ENCODE measurements at places on chromosomes 5 and 9. TPM values are rescaled to one million over a fixed set of nuclear protein-coding genes. Genes with fewer than 3 reads are reported as not detected.
A peak's percentile ranks its signal among the peaks of the same experiment; 100 is the strongest.

Gene REEP2
- 7.4 TPM for total RNA-seq

Gene TUSC1
- 25.1 TPM for total RNA-seq

Gene SPRY4
- 3.1 TPM for total RNA-seq

DNA sequence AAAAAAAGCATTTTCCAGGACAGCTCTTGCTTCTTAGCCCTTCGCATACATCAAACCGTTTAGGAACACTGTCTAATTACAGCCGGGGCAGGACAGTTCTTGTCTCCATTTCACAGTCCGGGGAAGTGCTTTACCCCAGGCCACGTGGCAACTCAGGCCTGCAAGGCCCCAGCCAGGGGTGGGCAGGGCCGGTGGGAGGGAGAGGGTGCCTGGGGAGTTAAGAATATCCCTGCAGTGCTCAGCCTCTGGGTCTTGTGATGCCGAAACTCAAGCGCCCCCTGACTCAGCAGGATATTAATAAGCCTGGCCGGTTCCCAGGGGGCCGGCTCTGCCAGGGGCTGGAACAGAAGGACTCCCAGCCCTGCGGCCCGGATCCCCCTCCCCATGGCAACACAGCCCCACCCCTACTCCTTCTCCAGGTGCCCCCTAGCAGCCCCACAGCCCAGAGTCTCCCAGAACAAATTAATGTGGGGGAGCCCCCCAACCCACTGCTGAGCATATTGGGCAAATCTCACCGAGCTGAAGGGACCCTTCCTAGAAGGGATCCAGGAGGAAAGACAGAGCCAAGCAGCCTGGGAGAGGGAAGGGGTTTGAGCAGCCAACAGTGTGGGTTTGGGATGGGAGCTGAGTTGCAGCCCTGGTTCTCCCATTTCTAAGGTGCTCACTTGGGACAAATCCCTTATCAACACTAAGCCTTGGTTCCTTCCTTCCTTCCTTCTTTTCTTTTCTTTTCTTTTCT, 45.3 kb downstream of the PLPP7 start:
- no peak overlapping the region for H3K27ac ChIP-seq
- H3K4me1 ChIP-seq = no peaks in the 10 kb centered on the region
- H3K27me3 ChIP-seq = no peaks in the 10 kb centered on the region
- H3K36me3 ChIP-seq = no peaks in the 10 kb centered on the region
- H3K4me3 ChIP-seq = no peak overlapping the region
- DNase-seq = no peak

DNA sequence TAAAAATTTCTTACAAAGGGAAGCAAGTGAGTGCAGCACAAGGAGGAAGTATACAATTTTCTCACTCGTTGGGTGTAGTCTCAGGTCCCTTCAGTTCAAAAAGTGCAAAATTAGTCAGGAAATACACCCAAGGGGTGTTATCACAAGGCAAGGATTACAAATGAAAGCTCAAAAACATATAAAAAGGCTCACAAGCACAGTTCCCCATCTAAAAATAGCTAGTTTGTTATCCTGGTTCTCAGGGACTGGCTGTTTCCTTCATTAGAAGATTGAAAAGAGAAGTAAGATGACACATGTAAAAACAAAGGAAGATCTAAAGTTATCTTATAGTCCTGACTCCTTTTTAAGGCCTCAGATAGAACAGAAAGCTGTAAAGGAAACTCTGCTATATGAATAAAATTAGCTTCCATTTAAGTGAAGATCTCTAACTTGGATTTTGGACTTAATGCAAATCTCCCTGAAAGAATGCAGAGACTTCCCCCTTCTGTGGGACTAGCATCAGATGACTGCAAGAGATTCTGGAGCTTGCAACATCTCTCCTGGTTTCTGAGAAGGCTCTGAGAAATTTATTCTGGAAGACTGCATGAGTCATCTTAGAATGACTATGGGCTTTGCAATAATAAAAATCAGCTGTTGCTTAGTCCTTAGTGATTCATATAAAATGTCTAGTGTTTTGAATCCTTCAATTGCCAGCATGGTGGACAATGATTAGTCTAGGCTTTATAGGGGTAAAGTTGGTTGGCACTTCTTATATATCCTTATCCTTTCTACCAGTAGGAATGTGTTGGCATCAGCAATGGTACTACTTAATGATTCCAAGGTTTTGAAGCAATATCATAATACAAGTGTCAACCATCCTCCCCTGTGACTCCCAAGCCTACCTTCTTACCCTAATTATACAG, 25.4 kb downstream of the DAB2 start:
- H3K27ac ChIP-seq = peak overlapping the region; percentile 88
- H3K36me3 ChIP-seq = no peaks in the 10 kb centered on the region
- no peaks in the 10 kb centered on the region for H3K27me3 ChIP-seq
- H3K4me1 ChIP-seq = peaks cover 18% of the 10 kb centered on the region
- H3K4me3 ChIP-seq = no peak overlapping the region
- no peak for DNase-seq

DNA sequence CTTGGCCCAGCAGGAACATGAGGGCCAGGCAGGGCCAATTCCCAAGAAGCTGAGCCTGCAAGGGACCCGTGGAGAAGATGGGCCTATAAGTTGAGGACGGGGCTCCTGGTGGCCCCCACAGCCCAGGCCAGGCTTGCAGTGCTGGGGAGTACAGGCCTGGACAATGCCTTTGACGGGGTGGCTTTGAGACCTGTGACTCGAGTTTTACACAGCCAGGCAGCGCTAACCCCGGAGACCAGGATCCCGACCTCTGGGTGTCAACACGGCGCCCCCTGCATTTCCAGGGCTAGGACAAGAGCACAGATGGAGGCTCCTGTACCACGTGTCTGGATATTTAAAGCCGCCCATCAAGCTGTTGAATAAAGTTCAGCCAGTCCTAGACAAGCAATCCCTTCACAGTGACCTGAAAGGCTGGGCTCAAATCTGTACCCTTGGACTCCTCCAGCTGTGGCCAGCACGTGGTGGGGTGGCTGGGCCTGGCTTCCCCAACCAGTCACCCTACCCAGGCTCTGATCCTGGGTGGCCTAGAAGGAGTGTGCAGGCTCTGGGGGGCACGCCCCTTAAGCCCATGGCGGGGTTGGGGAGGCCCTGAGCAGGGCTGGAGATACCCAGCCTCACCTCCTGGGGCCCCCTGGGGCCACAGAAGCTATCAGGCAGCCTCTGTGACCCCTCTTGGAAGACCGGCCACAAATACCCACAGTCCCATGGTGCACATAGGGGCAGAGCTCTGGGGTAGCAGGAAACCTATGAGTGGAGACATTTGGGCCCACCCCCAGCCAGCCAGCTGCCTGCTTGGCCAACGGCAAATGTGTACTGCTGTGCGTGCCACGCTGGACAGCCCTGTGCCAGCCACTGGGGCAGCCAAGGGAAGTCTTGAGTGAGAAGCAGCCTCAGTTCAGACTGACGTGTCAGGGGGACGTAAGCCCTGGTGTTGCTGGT, 88.7 kb downstream of the NTNG2 start:
- DNase-seq = no peak
- H3K4me1 ChIP-seq = no peaks in the 10 kb centered on the region
- no peak overlapping the region for H3K4me3 ChIP-seq
- no peaks in the 10 kb centered on the region for H3K27me3 ChIP-seq
- no peaks in the 10 kb centered on the region for H3K36me3 ChIP-seq
- H3K27ac ChIP-seq = no peak overlapping the region

- H3K27me3 ChIP-seq = no peaks in the 10 kb centered on the region
- no peak overlapping the region for H3K27ac ChIP-seq
- DNase-seq = no peak
Observed at GRCh38 chr5:31593665-31594064, 45.3 kb upstream of the PDZD2 start.

GRCh38 chr5:67361932-67362729, 165.5 kb upstream of the CD180 start:
- H3K27ac ChIP-seq = no peak overlapping the region
- no peak for DNase-seq
- H3K36me3 ChIP-seq = no peaks in the 10 kb centered on the region
- no peaks in the 10 kb centered on the region for H3K27me3 ChIP-seq
- H3K4me1 ChIP-seq = no peaks in the 10 kb centered on the region

DNA sequence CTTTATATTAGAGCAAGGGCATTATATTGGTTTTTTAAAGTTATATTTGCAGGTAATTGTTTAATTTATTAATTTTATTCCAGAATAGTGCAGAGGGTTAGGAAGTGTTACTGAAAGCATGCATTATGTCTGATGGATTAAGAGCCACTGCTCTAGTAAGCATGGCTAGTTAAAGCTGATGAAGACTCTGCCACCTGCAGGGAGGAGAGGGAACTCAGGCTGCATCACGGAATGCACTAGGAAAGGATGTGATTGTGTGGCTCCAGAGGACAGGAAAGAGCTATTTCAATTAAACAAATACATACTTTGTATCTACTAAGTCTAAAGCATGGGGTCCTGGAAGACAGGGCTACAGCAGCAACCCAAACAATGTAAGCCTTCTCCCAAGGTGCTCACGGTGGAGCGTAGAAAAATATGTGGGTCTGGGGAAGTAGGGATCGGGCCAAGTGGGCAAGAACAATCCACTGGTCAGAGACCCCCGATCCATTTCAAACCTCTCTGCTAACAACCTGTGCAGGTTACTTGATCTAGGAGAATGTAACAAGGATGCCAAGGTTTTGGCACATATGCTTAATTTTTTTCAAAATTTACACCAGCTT, 15.3 kb upstream of the GRXCR2 start:
- H3K4me3 ChIP-seq = no peak overlapping the region
- no peak overlapping the region for H3K27ac ChIP-seq
- H3K4me1 ChIP-seq = no peaks in the 10 kb centered on the region
- H3K36me3 ChIP-seq = no peaks in the 10 kb centered on the region
- no peak for DNase-seq
- no peaks in the 10 kb centered on the region for H3K27me3 ChIP-seq

DNA sequence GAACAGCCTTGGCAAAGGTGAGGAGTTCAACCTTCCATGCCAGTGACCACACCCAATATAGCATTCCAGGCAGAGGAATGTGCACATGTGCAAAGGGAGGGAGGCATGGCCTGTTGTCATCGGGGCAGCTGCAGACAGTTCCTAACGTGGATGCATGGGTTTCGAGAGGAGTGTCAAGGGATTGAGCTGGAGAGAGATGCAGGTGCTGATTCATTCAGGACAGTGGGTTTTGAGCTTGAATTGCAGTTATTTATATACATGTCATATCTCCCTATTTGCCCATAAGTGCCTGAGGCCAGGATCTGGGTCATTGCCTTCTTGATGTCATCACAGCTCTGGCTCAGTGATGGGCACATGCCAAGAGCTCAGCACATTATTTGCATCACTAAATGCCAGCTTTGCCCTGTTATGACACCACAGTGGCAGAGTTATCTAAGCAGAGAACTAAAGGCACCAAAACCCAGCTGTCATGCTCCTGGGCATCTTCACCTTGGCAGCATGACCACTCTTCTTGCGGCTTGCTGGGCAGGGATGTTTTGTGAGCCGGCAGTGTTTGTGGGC, 278.0 kb downstream of the NTRK2 start:
- H3K27me3 ChIP-seq = no peaks in the 10 kb centered on the region
- no peak for DNase-seq
- H3K4me3 ChIP-seq = no peak overlapping the region

GRCh38 chr5:172748341-172748843, 22.6 kb downstream of the DUSP1 start:
- no peaks in the 10 kb centered on the region for H3K36me3 ChIP-seq
- H3K27ac ChIP-seq = peak overlapping the region; percentile 82
- no peak overlapping the region for H3K4me3 ChIP-seq
- H3K27me3 ChIP-seq = no peaks in the 10 kb centered on the region
- DNase-seq = peak; percentile 66
- peaks cover 6% of the 10 kb centered on the region for H3K4me1 ChIP-seq

DNA sequence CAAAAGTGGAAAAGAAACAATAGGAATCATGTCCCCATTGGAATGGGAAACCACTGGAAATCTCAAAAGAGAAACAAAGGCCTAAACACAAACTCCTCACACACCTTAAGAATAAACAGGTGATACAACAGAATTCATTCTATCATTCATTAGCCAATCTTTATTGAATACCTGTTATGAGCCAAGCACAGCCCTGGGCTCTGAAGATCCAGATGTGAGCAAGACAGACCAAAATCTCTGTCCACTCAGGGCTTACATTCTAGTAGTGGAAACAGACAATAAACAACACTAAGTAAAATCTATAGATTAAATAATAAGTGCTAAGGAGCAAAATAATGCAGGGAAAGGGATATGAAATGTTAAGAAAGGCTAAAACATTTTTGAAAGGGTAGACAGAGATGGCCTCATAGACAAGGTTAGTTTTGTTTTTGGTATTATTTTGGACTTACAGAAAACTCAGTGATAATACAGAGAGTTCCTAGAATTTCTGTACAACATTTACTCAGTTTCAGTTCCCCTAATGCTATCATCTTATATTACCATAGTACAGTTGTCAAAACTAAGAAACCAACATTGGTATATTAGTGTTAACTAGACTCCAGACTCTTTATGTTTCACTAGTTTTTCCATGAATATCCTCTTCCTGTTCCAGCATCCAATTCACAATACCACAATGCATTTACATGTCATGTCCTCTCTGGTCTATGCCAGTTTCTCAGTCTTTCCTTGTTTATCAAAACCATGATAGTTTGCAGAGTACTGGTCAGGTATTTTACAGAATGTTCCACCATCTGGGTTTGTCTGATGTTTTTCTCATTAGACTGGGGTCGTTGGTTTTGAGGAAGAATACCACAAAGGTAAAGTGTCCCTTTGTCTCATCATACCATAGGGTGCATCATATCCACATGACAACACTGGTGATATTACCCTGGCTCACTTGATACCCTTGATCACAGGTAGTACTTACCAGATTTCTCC, 103.7 kb downstream of the SIL1 start:
- H3K36me3 ChIP-seq = no peaks in the 10 kb centered on the region
- H3K27ac ChIP-seq = no peak overlapping the region
- no peak overlapping the region for H3K4me3 ChIP-seq
- DNase-seq = no peak
- H3K4me1 ChIP-seq = no peaks in the 10 kb centered on the region

DNA sequence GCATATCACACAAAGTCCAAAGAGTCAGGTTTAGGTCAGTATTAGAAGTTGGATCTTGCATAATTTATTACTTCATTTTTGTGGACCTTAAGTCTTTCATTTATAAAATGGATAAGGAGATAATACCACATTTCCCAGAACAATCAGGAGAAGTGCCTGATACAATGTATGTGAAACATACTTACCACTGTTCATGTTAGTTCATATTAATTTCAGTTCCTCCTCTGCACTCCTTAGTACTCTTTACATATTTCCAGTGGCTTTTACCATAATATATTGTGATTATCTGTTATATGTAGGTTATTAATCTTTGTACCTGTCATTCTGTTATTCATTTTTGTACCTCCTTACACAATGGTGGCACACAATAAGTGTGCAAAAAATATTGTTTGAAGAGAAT, 214.4 kb downstream of the ARL15 start:
- no peak overlapping the region for H3K27ac ChIP-seq
- H3K27me3 ChIP-seq = no peaks in the 10 kb centered on the region
- no peaks in the 10 kb centered on the region for H3K36me3 ChIP-seq
- no peak overlapping the region for H3K4me3 ChIP-seq

DNA sequence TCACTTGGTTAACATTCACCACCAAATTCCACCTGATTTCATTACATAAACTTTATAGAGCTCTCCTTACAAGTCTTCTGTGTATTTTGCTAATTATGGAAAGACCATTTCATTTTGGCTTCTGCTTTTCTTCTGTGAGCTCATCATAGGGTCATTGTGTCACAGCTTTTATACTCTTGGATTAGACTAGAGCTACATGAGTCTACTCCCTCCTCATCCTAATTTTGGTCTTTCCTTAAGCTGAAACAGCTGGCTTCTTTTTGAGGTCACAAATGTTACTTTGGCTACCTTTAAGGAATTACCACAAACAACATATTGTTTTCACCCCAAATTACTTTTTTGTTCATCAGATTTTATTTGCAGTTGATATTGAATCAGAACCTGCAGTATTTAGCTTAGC, 103.0 kb downstream of the NPR3 start:
- no peaks in the 10 kb centered on the region for H3K4me1 ChIP-seq
- no peaks in the 10 kb centered on the region for H3K27me3 ChIP-seq
- DNase-seq = no peak
- no peak overlapping the region for H3K4me3 ChIP-seq
- no peaks in the 10 kb centered on the region for H3K36me3 ChIP-seq
